ENCODE measurements at places on chromosomes 1 and 21.

- DNase-seq = no peak
Measured at GRCh38 chr1:27133991-27134390, 20.9 kb downstream of the SLC9A1 start.

DNA sequence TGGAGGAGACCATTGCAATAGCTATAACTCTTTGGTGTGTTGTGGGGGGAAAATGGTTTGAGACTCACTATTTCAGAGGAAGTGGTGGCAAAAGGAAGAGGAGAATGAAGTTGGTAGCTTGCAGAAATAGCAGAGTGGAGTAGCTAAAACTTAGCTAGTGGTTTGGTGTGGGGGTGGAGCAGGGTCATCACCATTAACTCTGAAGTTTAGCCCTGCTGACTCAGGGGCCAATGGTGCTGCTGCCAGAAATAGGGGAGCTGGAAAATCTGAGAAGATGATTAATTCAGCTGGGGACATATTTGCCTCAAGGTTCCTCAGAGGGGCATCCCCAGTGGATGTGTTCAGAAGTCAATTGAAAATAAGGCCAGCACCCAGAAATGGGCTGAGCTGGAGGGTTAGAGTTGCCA lies 65.4 kb downstream of the RUNX1 start:
- DNase-seq = no peak

- DNase-seq = no peak
Measured at GRCh38 chr1:186139701-186140100, 235.4 kb downstream of the TPR start.

DNA sequence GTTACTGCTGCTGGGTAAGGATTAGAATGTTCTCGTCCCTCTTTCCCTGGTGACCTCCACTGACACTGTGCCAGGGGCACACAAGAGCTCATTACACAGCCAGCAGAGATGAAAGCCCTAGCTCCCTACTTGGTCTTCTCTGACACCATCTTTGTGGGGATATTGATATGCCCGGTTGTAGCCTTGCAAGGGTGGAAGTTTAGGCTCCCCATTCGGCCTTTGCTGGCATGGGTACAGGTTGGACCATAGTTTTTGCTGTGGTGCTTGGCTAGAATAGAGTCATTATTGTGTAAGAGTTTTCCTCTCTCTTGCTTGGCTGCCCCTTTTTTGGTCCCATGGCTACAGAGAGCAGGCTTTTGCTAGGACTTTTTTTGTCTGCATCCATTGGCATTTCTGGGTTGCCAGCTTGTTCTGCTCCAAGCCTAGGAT lies 12.3 kb downstream of the RAB4A start:
- no peak for DNase-seq

DNA sequence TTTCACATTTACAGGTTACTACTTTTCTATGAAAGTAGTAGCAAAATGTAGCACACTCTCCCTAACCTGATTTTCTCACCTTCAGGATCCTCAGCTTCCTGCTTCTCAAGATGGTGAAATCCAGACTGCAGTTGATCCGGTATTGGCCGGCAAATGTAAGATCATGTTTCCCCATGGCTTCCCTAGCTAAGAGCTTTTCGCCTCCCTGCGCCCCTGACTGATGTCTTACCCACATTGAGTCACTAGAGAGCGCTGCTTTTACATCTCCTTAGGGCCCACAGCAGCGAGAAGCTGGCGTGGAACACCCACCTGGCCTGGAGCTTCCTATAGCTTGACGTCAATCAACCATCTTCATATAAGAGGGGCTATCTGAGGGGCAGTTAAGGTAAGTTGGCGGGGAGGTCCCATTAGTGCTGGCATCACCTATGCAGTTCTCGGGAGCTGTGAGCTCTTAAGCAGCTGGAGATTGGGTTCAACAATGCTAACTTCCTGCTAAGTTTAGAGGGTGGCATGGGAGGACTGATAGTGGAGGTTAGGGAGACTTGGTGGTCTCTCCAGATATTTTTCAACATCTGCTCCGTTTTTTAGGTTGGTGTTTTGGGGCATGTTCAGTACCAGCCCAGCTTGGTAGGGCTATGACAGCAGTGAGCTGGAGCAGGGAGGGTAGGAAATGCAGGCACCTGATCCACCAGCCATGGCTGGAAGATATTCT lies 5.5 kb downstream of the PTPN7 start:
- DNase-seq = peak; percentile 86

DNA sequence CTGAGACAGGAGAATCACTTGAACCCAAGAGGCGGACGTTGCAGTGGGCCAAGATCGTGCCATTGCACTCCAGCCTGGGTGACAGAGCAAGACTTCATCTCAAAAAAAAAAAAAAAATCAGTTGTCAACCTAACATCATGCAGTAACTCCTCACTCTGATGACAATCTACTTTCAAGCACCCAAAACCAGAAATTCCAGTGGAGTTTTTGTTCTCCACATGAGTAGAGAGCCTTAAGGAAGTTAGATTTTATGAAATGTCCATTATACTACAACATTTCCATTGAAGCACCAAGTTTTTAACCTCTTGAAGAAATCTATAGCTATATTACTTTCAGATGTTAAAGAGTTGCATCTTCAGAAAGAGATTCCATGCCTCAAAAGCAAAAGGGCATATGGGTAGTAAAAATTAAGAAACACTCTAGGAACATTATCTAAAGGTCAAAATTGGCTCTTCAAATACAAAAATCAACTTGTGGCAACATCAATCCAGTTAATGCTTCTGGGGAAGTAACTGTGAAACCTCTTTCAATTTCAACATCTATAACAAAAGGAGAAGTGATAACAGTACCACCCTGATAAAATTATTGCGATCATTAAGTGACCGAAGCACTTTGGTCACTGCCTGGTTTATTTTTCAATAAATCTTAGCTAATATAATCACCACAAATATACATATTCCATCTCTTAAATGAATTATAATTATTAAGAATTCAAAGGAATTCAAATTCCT lies 7.7 kb downstream of the LPGAT1 start:
- no peak for DNase-seq

DNA sequence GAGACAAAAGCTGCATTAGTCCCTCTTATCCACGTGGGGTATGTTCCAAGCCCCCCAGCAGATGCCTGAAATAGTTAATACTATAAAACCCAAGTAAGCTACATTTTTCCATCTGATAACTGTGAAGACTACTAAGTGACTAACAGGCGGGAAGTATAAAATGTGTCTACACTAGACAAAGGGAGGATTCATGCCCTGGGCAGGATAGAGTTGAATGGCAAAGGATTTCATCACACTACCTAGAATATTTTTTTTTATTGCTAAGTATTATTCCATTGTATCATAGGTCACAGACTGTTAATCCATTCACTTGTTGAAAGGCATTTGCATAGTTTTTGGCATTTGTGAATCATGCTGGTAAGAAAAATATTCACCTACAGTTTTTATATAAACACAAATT lies 26.4 kb upstream of the CFHR4 start:
- DNase-seq = no peak

DNA sequence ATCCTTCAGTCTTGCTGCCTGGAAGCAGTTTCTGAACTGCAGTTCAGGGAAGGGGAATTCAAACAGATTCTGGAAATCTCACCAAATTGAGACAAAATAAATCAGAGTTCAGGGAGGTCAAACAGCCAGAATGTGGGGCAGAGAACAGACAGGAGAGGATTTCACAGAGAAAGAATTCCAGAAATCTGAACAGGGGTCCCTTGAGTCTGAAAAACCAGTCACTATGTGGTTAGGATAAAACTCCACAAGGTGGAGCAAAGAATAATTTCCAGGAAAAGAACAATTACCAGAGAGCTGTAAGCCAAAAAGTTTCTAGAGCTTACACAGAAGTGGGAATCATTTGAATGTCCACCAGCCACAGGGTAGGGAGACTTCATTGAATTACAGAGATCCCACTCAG lies 84.7 kb downstream of the URB2 start:
- DNase-seq = no peak

DNA sequence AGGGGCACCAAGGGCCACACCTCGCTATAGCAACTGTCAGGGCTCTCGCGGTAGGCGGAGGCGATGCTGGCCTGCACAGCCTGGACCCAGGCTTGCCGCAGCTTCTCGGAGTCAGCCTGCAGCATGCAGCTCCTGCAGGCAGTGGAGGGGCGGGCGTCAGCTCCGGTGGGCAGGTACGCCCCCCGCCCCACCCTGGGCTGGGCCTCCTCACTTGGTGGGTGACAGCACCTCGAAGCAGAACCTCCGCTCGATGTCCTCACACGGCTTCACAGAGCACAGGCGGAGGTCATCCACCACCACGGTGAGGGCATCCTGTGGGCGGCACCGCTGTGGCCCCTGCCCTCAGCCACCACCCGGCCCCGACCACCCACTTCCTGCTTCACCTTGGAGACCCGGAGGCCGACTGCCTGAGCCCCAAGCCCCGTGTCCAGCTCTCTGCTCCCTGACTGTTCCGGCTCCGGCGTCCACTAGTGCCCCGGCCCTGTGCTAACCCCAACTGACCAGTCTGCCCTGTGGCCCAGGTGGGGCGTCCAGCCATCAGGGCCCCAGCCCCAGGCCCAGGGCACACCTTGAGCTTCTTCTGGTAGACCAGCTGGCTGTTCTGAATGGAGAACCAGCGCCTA lies 9.8 kb downstream of the ACAP3 start:
- no peak for DNase-seq

DNA sequence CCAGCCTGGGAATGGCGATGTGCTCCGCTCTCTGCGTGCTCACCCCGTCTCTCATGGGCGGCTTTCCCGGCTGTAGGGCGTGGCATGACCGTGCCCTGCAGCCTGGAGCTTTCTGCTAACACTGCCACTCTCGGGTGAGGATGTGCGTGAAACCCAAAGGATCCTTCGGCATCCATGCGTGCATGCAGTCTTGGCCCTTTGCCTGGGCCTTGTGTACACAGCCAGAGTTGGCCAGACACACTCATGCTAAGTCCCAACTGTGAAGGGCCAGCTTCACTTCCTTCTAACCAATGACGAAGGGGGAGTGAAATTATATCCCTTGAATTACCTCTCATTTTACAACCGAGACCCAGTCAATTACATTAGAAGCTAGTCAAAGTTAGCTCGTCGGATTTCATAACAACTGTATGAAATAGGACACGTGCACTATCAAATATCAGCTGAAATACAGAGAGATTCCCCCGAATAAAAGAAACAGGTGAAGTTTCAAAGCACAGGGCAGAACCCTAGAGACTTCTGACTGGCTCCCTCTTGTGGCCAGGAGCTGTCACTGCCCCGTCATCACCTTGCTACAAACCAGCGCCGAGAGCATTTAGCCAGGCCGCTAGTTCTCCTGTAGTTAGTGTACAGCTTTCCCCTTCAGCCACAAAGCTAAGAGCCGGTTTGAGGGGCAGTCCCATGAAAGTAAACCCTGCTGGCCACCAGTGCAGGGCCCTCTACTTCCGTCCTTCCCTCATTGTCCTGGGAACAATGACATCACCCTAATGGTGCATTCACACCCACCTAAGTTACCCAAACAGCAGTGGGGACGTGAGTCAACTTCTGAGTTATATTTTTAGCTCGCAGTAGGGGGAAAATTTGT lies 63.4 kb upstream of the COA6 start:
- peak; percentile 73 for DNase-seq

DNA sequence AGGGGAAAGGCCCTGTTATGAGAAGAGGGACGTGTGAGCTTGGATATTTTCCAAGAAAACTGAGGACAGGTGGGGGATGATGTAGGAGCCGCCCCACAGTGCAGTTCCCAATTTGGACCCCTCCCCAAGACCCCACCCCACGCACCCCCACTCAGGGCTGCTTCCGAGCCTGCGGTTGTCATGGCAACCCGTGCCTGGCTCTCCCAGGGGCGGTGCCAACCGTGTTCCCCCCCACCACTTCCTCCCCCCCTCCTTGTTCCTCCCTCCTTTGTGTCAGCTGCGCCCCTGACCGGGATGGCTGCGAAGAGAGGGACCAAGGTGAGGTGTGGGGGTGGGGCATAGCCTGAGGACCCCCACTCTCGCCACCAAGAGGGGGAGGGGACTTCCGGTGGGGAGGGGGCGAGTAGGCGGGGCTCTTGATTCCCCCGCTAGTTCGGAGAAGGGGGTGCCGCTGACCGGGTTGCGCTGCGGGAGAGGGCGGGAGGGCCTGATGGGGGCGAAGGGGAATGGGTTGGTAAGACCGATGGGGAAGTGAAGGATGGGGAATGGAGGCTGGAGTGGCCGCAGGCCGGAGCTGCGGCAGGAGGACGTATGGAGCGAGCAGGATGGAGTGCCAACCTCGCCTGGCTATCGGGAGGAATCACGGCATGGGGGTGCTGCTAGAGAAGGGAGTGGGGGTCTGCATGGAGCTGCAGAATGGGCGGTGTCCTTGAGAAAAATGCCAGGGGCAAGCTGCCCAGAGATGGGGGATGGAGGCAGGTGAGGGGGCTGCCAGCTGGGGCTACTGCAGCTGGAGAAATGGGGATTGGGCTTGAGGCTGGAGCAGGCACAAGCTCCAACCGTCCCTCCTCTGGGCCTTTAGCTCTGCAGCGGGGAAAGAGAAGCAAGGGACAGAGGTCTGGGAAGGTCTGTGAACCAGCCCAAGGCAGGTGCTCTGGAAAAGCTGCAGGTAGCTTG lies 953 bp downstream of the TRIM46 start:
- DNase-seq = peak; percentile 71

DNA sequence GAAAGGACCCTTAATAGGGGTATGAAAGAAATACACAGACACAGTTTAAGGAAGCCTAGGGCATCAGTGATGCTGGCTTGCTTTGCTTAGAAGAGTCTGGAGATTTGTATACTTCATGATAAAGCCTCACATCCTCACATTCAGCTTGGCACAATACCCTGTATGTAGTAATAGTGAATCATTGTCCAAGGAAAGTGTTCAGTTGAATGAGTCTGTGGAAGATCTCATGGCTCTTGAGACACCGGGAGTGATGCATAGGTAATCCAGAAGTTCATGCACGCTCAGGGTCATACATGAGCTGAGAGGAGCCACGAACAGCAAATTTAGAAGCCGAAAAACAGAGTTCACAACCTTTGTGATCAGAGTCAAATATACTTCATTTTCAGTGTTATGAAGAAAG lies 537.2 kb upstream of the TMPRSS15 start:
- no peak for DNase-seq

GRCh38 chr1:77392486-77392885 lies 110.7 kb downstream of the AK5 start:
- DNase-seq = no peak

- DNase-seq = no peak
Measured at GRCh38 chr1:50346621-50347020, 76.6 kb downstream of the DMRTA2 start.

GRCh38 chr1:179924268-179924667 lies 30.3 kb upstream of the CEP350 start:
- no peak for DNase-seq

DNA sequence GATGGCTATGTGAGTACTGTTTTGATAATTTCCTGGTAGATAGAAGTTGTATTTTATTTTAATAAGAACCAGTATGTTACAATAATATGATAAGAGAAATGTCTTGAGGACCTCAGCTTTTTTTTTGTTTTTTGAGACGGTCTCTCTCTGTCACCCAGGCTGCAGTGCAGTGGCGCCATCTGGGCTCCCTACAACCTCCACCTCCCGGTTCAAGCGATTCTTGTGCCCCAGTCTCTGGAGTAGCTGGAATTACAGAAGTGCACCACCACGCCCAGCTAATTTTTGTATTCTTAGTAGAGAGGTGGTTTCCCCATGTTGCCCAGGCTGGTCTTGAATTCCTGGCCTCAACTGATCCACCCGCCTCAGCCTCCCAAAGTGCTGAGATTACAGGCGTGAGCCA lies 968.1 kb upstream of the ADGRL4 start:
- DNase-seq = no peak
